ENCODE measurements at places on chromosomes 2 and 18.

GRCh38 chr18:24601585-24601984 is 141.1 kb downstream of the HRH4 start:
- no peak for DNase-seq

DNA sequence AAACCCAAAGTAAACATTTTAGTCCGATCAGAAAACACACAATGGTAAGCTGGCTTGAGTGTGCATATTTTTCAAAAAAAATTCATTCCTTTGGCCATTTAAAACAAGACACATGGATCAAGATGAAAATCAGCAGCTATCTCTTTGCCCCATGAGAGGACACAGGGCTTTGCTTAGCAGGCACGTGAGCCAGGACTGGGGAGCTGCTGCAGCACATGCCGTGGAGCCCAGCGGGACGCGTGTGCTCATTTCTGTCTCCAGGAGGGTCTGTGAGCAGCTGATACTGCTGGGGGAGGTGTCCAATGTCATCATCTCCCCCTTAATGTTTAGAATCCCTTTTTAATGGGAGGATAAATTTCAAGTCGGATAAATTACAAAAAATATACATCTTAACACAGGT is 49.8 kb upstream of the CNGA3 start:
- DNase-seq, result no peak

DNA sequence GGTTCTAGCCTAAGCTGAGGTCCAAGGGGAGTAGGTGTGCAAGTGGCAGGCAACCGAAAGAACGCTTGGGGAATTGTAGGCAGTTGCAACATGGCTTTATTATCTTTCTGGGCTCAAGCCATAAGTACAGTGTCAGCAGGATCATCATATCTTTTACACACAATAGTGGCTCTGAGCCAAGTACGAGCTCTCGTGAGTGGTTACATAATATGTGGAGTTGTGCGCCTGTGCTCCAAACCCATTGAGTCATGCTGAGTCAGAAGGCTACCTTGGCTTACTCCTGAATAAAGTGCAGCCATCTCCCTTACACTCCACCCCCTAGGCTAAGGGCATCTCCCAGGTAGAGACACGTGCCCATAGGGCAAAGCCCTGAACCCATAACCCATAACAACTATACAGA is 233.9 kb downstream of the SATB2 start:
- no peak for DNase-seq

- DNase-seq, result no peak
Measured at GRCh38 chr2:62185475-62186155, 10.3 kb upstream of the B3GNT2 start.

DNA sequence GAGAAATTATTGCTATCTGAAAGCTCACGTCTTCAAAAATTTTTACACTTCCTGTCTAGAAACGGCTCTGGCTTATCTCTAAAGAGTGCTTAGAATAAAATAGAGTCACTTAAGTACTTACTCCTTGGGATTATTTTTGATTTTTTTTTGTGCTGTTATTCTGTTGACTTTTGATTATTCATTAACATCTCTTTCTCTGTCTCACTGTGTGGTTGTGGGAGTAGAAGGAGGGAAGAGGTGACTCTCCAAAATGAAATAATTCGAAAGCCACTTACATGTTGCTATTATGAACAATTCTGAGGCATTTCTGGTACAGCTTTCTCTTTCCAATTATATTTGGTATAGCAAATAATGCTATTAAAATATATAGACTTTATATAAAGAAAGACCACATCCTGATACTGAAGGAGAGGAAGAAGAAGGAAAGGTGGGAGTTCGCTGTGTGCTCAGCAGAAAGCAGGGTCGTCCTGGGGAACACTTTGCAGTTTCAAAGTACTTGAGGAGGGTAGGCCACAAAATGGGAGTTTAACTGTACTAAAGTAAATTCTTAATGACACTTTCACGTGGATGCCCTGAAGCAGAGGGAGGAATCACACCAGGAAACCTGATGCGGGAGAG is 9.6 kb upstream of the MMADHC start:
- DNase-seq, result no peak

GRCh38 chr2:9364373-9364772 is 59.0 kb downstream of the ITGB1BP1 start:
- no peak for DNase-seq

GRCh38 chr2:179240481-179241451 is 23.9 kb downstream of the SESTD1 start:
- no peak for DNase-seq

- no peak for DNase-seq
Measured at GRCh38 chr2:9264301-9264700, 57.7 kb downstream of the ASAP2 start.

DNA sequence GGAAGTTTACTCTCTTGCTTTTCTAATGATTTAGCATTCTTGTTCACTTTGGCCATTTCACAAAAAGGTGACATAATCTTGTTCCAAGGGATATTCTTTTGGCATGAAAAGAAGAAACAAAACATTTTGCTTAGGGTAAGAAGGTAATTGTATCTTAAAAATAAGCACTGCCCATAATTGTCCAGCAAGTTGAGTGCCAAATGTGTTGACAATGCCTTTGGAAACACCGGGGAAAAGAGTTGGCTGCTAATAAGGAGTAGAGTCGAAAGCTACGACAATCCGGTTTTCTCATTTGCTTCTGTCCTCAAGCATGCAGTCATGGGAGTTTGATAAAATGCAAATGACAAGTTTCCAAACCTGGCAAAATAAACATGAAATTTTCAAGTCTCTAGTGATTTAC is 27.3 kb downstream of the ITGAV start:
- DNase-seq, result no peak

Data from activated CD8-positive, alpha-beta memory T cell treated with anti-CD3 and anti-CD28 coated beads for 4 hours (primary cell).